ENCODE measurements at places on chromosomes 3 and 15.

GRCh38 chr3:140164156-140164555 lies 229.2 kb downstream of the CLSTN2 start:
- DNase-seq: no peak

- peak; percentile 85 for DNase-seq
These were observed 64.7 kb upstream of the ZBTB38 start for GRCh38 chr3:141303481-141304223.

DNA sequence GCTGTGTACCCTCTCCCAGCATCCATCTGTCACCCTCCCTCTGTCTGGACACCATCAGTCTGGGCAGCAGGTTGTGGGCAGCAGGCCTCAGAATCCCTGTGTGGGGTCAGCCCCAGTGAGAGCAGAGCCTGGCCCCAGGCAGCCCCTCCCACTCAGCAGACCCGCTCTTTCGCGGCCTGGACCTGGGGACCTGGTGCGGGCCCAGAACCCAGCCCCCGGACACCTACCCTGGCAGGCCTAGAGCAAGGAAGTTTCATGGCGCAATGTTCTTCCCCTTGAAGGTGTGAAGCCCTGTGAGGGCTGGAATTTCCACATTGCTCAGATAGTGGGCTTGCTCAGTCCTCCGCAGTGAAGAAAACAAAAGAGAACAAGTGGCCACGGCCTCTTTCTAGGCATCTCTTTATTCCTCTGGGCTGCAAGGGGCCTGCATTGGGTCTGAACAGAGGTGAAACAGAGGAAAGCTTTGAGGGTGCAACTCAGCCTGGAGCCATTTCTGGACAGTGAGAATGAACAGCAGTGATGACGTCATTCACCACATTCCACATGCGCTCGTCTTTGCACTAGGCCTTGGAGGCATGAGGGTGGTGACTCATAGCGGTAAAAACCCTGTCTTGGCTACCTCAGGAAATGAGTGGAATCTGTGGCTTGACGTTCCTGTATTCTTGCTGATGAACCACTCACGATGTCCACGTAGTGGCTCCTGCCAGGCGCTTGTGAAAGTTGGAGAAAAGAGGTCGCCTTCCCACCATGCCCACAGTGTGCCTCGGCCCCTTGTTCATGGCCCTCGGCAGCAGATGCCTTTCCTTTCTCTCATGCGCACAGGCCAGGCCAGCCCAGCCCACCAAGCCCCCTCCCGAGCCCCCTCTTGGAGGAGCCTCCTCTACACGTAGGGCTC lies 66.1 kb downstream of the SLC30A4 start:
- DNase-seq: peak; percentile 82

DNA sequence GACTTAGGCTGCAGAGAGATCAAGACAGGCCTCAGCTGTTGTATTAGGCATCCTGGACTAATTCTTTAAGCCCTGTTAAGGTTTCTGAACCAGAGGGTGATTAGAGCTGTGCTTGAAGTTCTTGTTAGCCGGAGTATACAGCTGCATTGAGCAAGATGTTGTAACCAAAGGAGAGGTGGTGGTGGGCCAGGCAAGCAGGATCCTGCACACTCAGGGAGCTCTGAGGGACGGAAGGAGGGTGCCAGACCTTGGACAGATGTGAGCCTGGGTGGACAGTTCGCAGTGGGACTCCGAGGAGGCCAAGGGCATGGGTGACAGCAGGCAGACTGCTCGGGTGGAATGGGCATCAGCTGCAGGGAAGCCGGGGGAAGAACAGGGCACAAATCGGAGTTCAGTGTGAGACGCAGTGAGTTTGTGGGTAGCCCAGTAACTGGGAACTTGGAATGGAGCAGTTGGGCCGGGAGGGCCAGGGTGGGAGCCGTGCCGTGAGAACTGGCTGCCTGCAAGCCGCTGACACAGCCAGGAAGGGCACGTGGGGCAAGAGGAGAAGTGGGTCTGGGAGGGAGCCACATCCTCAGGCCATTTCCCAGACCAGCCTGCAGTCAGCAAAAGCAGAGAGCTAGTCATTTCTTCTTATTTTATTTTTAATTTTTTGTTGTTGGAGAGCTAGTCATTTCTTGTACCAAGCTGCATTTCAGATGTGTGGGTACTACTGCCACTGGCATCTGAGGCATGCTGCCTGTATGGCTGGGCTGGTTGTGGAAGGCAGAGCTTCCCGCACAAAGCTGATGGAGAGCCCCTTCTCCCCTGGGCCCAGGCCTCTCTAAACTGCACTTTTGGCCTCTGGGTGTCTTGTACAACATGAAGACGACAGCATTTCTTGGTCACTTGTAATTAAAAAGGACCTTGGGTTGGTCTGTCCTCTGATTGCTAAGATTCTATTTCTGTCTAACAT lies 61.0 kb downstream of the PGPEP1L start:
- DNase-seq: no peak

Data from CD4-positive, alpha-beta T cell treated with Interleukin-12 subunit alpha and Interleukin-12 subunit beta, for 1 hour (primary cell).